ENCODE measurements at places on chromosomes 3 and 15. TPM values are rescaled to one million over a fixed set of nuclear protein-coding genes. Genes with fewer than 3 reads are reported as not detected.

Gene FHIT
- 2.0 TPM for total RNA-seq

Gene ATP2B2
- not detected for total RNA-seq

Gene FAM98B
- total RNA-seq: 4.9 TPM

Gene CCR3
- not detected for total RNA-seq

Gene PPP2R3A
- total RNA-seq: 4.5 TPM

DNA sequence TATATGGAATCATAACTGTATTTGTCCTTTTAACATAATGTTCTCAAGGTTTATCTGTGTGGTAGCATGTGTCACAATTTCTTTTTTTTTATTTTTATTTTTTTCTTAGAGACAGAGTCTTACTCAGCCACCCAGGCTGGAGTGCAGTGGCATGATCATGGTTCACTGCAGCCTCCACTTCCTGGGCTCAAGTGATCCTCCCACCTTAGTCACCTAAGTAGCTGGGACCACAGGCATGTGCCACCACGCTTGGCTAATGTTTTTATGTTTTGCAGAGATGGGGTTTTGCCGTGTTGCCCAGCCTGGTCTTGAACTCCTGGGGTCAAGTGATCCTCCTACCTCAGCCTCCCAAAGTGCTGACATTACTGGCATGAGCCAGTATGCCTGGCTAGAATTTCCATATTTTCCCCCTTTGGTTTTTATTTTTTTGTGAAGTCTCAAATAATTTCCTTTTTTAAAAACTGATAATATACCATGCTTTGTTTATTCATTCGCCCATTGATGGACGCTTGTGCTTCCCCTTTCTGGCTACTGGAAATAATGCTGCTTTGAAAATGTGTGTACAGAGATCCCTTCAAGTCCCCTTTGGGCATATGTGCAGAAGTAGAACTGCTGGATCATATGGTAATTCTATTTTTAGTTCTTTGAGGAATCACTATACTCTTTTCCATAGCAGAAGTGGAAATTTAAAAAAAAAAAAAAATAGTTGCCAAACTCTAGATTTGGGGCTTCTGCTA, 28.4 kb downstream of the TMEM40 start:
- no peak for DNase-seq

- DNase-seq: no peak
Observed at GRCh38 chr15:57148262-57148661, 228.0 kb upstream of the CGNL1 start.

DNA sequence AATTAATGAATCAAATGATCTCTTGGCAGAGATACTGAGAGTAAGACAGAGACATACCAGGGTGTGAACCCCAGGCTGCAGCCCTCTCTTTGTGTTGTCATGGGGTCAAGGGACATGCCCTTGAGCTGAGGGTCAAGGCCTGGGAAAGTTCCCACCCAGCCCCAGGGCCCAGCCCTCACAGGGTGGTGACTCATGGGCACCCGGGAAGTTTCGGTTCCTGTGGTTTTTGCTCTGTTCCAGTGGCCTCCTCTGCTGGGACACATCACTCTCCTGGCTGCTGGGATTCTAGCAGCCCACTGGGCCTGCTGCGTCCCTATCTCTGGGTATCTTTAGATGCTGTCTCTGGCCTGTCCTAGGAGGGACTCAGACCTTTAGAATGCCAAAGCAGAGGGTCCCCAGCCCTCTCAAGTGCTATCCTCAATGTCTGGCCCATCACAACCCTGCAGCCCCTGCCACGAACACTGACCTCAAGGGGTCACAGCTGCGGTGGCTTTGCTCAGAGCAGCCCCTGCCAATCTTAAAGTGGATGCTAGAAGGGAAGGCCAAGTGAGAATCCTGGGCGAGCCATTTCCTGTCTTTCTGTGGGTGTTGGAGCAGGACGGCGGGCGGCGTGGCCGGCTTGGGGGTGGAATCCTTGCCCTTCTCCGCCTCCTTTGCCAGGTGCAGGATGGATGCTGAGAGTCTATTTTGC, 148.4 kb upstream of the TLE3 start:
- no peak for DNase-seq

DNA sequence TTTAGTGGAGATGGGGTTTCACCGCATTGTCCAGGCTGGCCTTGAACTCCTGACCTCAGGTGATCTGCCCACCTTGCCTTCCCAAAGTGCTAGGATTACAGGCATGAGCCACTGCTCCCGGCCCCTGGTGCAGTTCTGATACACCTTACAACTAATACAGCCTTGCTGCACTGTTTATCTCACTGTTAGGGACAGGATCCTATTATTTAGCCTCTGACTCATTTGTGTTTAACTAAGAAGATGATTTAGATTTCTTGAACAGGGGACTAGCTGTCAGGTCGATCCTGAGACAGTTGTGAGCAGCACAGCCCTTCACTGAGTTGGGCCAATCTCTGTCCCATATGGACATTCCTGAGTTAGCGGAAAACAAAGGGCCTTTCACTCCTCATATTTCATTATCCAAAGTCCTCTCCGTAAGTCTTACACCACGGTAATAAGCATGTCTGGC, 19.2 kb downstream of the GYG1 start:
- DNase-seq: no peak

DNA sequence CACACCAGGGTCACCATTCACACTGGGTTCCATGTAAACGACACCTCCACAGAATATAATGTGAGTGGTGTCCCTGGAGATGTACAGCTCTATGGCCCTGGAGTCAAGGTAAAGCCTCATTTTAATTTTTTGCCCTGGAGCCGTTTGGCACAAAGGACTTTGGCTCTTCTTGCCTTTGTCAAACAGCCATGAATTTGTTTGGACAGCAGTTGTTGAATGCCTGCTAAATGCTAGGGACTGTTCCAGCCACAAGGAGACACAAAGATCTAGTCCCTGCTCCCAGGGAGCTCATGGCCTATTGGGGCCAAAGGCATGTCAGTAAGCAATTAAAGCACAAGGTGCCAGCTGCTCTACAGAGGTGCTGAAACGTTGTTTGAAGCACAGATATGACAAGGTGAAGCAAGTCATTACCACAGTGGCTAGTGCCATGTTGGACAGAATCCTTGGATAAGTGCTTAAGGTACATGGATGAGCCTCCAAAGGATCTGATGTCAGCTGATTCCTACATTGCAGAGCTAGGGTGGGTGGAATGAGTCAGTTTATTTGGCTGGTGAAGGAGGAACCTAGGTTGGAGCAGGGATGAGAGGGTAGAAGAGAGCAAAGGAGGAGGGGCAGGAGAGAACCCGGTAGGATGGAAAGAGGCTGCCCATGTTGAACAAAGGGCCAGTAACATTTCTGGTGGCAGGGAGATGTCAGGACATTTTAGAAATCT, 171.9 kb upstream of the CTDSPL start:
- no peak for DNase-seq

- no peak for DNase-seq
Observed at GRCh38 chr15:80885016-80885579, 104.5 kb downstream of the MESD start.

All from dermis microvascular lymphatic vessel endothelial cell (primary cell).